ENCODE measurements at places on chromosomes 16 and 17. TPM values are rescaled to one million over a fixed set of nuclear protein-coding genes. Genes with fewer than 3 reads are reported as not detected.

Gene UTS2R
- total RNA-seq: 0.40 TPM

Gene PLK1
- total RNA-seq: 118 TPM

Gene TP53TG3C
- not detected for total RNA-seq

Gene KCNJ16
- total RNA-seq: 1.5 TPM

Gene CDH5
- 0.18 TPM for total RNA-seq

Gene YWHAE
- 1,339 TPM for total RNA-seq

Gene TAT
- not detected for total RNA-seq

Gene ANKRD40CL
- total RNA-seq: not detected

Gene KRTAP4-4
- not detected for total RNA-seq

Gene SLC47A2
- not detected for total RNA-seq

Gene KCNH4
- total RNA-seq: not detected

DNA sequence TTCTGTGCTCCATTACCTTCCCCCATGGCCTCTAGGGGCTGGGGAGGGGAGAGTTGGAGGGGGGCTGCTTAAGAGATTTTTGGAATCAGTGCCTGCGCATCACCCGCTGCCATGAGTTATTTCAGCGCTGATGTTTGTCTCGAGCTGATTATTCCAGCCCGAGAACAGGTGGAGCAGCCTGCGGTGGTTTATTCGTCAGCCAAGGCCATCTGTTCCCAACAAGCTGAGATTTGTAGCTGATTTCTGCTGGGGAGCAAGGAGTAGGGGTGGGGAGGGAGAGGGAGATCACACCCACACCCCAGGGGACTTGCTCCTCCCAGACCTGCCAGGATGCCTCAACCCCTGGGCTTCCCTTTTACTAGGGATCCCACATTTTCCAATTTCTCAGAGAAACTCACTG is 23.1 kb downstream of the PIPOX start:
- no peak for DNase-seq

DNA sequence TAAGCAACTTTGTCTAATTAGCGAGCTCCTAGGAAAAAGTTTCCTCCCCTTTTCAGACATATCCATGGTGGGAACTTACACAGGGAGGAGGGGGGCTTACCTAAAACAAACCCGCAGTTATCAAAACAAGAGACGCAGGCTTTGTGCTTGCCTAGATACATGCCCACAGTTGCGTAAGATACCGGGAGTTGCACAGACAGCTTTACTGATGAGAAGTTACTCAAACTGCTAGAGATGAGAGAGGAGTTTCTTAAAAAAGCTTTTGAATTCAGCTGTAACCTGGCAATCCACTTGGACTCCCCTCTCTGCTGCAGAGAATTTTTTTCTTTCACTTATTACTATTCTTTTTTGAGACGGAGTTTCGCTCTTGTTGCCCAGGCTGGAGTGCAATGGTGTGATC is 6.8 kb upstream of the ZP2 start:
- no peak for DNase-seq

DNA sequence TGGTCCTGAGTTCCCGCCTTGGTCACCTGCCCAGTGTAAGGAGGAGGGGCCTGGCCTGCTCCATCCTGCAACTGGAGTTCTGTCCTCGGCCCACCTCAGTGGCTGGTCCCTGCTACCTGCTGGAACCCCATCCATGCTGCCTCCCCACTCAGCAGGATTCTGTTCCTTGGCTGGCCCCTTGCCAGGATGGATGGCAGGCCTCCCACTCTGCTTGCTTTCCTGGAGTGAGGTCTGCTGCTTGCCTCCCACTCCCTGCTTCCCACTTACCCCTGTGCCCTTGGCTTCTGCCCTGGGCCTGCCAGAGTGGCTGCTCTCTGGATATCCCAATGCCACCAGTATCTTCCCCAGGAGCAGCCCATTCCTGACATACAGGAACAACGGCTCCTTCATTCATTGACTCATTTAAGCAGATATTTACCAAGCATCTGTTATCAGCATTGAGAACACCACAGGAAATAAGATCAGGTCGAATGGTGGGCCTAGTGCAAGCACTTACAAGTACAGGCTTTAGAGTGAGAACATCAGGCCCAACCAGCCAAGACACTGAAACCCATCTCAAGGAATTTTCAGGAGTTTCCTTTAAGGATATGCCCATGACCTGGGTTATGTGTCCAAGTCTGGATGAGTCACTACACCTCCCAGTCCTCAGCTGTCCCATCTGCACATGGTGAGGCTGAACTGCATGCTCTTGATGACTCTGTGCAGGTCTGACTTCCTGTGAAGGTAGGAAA is 17.0 kb upstream of the RPRML start:
- DNase-seq: no peak

- DNase-seq: no peak
These were observed 432.5 kb downstream of the HS3ST3B1 start for GRCh38 chr17:14733376-14733775.

DNA sequence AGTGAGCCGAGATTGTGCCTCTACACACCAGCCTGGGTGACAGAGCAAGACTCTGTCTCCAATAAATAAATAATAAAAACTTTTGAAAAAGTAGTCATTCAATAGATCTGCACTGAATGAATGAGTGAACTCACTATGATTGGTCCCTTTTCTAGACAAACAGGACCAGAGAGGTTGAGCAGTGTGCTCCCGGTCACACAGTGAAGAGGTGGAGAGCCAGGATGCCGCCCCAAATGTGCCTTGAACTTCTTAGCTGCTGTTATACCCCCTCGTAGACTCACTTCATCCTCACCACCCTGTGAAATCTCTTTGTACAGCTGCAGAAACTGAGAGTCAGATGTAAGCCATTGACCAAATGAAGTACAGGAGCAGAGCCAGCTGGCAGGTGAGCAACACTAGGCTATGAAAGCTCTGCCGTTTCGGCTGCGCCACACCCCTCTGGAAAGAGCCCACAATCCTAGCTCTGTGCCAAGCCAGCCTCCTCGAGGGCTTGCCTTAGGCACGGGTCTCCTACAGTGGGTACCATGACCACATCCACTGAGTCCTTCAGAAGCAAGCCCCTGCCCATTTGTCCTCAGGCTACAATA is 7.8 kb upstream of the KIAA0513 start:
- DNase-seq: no peak

DNA sequence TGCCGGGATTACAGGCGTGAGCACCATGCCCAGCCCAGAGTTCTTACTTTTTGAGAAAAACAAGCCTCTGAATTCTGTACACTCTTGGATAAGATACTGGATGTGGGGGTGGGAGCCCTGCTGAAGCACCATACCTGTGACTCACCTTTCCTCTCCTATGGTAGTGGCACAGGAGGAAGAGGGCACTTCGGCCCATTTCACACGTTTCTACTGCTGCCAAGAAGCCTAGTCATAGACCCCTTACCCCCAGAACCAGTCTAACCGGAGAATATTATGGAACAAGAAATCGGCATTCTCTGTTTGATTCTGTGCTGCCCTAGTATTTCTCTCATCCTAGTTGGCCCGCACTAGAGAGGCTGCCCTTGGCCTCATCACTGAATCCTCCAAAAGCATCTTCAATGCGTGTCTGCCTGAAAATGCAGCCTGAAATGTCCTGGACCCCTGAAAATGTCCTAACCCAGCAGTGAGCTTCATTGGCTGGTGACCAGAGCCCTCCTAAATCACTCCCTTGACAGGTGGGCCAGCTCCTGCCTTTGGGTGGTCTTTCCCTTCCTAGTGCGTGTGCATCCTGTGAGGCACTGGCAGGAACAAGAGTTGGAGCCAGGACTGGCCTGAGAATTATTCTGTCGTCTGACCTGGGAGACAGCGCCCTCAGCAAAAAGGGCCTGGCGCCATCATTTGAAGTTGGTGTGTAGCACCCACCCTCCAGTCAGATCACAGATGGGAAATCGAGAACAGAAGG is 37.9 kb downstream of the NDEL1 start:
- no peak for DNase-seq

DNA sequence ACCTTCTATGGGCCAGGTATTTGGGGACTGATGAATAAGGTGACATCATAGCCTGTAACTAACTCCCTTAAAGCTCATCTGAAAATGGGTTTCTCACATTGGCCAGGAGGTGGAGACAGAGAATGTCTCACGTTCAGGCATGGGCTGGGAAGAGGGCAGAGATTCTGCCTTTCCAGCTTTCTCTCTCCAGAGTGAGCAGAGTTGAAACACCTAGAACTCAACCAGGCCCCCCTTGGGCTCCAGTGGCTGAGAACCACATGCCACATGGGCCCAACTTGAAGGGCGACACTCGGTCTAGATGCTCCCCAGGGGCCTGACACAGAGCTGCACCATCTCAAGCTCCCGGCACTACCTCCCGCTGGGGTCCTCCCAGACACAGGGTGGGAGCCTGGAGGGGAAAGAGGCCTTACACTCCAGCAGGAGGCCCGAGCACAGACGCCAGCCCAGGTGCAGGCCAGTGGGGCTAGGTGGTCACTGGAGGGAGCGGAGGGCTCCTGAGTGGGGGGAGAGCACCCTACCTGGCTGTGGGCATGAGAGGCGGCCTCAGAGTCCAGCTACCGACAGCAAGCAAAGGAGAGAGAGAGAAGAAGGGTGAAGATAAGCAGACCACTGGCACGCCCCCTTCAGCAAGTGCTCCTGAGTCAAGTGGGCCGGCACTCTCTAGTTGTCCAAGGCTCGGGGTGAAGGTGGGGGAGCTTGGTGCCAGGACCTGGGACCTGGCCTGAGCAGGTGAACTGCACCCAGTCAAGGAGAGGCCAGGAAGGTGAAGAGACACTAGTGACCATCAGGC is 55.9 kb downstream of the MYO18A start:
- peak; percentile 89 for DNase-seq

DNA sequence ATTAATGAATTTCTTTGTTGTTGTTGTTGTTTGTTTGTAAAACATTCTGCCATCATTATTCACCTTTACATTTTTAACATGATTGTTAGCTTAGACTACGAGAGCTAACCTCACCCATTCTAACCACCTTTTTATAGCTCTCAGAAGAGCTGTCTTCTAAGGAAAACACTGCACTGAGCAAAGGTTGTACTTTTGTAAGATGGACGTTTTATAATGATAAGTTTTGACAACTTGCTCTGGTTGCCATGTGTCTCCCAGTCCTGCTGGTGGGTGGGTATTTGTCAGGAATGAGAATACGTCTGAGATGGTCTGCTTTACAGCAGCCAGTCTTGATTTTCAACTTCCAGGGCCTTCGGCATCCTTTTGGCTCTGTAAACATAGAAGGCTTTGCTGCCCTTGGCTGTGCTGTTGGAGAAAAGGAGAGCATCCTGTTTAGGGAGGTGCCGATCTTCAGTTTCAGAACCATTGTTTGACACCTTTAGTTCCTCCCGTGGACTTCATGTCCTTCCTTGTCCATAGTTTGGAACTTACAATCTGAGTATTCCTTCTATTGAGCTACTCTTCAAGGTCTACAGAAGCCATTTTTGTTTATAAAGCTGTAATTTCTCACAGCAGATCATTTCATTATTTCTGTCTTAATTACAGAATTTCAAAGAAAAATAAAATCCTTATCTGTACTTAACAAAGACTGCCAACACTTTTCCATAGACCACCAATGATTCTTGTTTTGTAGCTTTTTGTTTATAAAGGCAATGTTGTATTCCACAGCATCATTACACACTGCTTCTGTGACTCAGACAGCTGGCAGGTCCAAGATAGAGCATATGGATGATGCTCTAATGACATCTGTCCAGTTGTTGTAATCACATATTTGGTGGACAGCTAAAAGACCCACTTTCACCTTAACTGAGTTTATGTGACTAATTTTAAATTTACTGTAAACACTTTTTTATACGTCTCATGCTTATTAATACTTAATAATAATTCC is 270.1 kb upstream of the TBX2 start:
- DNase-seq: no peak

GRCh38 chr16:4606354-4606753 is 8.3 kb downstream of the UBALD1 start:
- no peak for DNase-seq

DNA sequence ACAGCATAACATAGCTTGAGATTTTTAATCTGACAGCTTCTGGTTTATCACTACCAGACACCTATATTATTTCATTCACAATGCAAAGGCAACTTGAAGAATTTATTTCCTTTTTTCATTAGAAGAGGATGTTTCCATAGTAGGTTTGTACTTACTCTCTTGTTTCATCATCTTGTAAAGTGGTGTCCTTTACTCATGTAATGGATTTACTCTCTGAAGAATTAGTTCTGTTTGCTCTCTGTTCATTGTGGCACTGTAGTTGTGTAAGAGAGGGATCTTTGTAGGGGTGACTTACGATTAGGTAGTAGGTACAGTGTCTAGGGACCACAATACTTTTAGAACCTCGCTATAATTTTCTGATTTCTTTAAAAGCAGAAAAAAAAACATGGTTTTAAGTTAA is 256.1 kb downstream of the BCAS3 start:
- DNase-seq: no peak

GRCh38 chr17:60390925-60391470 is 935 bp downstream of the USP32 start:
- DNase-seq: peak; percentile 72

DNA sequence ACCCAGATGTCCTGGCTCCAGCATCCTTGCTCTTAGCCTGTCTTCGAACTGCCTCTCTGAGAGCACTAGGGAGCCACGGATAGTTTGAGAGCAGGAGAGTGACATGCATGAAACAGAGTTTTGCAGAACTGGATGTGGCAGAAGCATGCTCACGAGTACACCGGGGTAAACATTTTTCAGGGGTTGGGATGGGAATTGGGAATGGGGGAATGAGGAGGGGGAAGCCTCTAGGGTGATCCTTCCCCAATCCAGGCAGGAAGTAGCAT is 34.2 kb upstream of the CIBAR2 start:
- DNase-seq: no peak

DNA sequence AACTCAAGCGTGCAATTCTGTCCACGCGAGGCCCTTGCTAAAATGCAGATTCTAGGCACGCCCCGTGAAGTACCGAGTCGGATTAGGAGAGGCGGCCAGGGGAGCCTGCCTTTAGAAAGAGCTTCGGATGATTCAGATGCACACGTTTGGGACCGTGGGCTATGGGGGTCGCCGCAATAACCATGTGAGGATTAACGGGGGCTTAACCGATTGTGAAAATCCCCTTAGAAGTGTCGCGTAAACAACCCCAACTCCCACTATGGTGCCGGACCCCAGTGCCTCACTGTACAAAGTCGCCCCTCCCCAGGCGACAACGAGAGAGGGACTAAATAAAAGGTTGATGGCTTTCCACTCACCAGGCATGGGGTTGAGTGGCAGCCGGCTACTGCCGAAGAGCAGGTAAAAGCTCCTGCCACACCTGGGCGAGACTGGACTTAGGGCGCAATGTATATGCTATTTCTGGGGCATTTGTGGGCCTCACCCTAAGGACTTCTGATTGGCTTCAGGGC is 635 bp upstream of the SP2 start:
- DNase-seq: no peak
